NCI-H187 treated with DMSO at 0.1 percent for 48 hours (cell line): ENCODE measurements at places on chromosomes 7 and 10.

DNA sequence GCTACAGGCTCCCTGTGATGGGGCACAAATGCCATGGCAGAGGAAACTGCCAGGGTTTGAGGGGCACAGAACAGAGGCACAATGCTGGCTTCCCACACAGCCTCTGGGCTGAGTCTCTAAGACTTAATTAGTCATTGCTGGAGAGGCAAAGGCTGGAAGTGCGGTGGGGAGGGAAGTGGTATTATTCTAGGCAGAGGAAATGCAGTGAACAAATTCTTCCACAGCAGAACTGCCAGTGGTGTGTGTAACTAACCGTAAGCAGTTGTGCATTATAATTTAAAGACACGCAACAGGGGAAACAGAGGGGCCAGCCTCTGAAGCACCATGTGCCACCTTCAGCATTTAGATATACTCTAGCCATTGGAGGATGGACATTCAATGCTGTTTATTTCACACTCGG, 12.8 kb downstream of the ICA1 start:
- no peak for DNase-seq

DNA sequence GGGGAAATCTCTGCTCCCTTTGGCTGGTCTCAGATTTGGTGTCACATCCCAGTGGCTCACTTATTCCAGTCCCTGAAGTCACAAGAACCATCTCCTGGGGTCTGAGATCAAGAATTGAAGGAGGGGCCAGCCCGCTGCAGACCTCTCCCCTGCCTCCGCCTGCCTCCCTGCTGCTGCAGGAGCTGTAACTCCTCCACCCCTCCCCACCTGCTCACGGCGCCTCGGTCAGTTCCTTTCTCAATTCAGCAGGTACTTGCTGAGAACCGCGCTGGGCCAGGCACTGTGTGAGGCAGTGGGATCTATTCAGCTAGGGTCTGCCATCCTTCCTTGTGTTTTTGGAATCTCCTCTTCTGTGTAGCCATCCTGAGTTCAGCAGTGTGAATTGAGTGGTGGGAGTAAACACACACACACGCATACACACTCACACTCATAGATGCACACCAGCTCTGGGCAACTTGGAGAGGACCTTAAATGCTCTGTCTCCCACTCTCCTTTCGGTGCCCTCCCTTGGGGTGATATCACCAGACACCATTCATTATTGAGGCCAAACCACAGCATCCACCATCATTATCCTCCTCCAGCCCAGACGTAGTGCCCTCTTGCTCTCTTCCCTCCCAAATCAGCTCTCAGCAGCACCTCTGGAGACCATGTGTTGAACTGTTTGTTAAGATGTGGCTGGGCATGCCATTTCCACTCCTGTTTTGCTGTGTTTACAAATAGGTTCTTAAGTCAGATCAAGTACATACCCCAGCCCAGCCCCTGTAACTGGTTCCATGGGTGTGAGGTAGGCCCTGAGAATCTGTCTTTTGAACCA, 22.0 kb upstream of the ANKRD2 start:
- no peak for DNase-seq

GRCh38 chr10:112177247-112177646, 6.3 kb downstream of the GPAM start:
- DNase-seq, result no peak

DNA sequence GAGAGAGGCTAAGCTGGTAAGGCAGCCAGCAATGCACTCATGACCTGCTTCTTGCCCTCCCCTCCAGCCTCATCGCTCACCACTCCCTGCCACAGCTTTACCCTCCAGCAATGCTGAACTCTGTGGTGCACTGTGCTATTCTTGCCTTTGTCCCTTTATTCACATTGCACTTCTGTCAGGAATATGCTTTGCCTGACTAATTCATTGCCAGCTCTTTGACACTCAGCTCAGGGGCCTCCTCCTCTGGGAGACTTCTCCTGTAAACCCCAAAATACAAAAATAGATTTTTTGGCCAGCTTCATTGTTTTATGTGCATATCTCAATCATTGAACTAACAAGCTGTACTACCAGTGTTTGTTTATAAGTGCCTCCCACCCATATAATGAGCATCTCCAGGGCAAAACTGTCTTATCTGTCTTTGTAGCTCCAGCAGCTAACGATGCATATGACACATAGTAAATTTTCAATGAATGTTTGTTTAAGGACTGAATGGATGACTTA, 8.2 kb downstream of the CNNM1 start:
- DNase-seq, result no peak

DNA sequence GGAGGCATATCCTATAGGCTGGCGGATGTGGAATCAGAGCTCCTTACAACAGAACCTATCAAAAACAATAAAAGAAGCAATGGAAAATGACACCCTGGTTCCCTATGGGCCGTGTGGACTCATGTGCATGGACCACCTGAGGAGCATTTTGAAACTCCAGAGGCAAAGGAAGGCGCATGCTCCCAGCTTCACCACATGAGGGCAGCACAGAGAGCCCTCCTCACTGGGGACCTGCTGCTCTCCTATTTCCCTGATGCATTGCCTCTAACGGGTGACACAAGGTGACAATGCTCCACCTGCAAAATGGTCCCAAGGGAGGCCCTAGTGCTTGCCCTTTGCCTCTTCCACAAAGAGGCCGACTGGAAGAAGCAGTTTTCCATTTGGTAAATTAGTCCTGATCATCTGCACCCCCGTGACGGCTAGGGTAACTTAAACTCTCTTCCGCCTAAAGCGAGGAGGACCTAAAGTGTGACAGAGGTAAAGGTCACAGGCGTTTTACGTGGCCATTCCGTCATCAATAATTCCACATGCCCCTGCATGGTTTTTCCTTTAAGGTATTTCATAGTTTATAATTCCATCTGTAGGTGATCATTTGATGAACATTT, 67.7 kb downstream of the GPAM start:
- no peak for DNase-seq

- no peak for DNase-seq
Measured at GRCh38 chr7:128311013-128311412, 32.7 kb downstream of the RBM28 start.
